ENCODE measurements at places on chromosomes 13 and 19.
A peak's percentile ranks its signal among the peaks of the same experiment; 100 is the strongest.

DNA sequence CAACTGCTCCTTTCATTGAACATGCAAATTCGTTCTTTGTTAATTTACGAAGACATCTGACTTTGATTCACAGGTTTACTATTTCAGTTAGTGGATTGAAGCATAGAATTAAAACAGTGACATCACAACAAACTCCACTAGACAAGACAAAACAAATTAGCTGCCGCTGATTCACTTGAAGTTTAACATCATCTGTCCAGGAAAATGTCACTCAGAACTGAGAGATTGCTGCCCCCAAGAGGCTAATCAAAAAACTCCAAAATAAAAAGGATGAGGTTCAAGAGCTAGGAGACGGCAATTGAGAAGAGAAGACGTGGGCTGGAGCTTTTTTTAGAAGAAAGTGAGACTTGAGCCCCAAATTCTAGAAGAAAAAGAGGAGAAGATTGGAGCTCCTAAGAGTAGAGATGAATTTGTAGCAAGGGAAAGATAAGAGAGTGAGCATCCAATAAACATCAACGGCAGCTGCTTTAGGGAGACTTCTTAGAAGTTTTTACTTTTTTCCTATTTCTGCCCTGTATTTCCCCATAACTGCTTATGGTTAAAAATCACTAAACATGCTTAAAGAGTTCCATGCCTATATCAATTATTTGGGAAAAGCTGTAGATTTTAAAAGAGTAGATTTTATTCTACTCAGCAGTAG is 40.8 kb upstream of the TPP2 start:
- DNase-seq = no peak

- DNase-seq = no peak
Measured at GRCh38 chr13:71906448-71906847, 39.4 kb upstream of the DACH1 start.

- no peak for DNase-seq
Measured at GRCh38 chr13:42539670-42540069, 34.3 kb upstream of the TNFSF11 start.

- DNase-seq = peak; percentile 59
Measured at GRCh38 chr19:47096721-47097120, 16.9 kb downstream of the ZC3H4 start.

DNA sequence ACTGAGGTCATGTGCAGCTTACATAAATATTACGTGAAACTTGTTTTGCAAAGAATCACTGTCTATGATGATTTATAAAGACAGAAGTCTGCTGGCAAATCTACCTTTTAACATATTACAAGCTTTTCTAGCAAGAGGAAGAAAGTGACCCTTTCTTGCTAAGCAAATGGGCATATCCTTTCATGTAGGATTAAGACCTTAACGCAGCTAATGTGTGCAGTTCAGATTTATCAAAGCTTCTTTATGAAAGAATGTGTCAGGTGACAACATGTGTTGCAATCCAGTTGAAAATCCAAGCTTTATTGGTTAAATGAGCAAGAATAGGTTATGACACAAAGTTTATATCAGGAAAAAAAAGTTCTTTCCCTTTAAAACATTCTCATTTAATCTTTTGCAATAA is 115.6 kb upstream of the NBEA start:
- DNase-seq = no peak

- no peak for DNase-seq
Measured at GRCh38 chr19:13882836-13883235, 5.9 kb downstream of the NANOS3 start.

GRCh38 chr19:966485-967088 is 17.6 kb upstream of the WDR18 start:
- no peak for DNase-seq

Measured in Calu3 (cell line).